Bronchus fibroblast of lung (primary cell): ENCODE measurements at places on chromosomes 2 and 18. TPM values are rescaled to one million over a fixed set of nuclear protein-coding genes. Genes with fewer than 3 reads are reported as not detected.

MARCHF7 gene
- 79.8 and 88.3 TPM in 2 replicates for total RNA-seq

C1GALT1C1L gene
- 0.50 and 1.0 TPM in 2 replicates for total RNA-seq

AKAIN1 gene
- total RNA-seq, result not detected in 2 replicates

ABCG5 gene
- not detected in 2 replicates for total RNA-seq

CREB1 gene
- 24.5 and 26.9 TPM in 2 replicates for total RNA-seq

FLACC1 gene
- not detected in 2 replicates for total RNA-seq

CDK15 gene
- total RNA-seq, result 15.0 and 18.3 TPM in 2 replicates

TNS1 gene
- 15.3 and 18.3 TPM in 2 replicates for total RNA-seq

ALK gene
- not detected in 2 replicates for total RNA-seq

OSBPL1A gene
- total RNA-seq, result 20.0 and 20.5 TPM in 2 replicates

MEIS1 gene
- total RNA-seq, result 40.2 and 44.3 TPM in 2 replicates

GBX2 gene
- total RNA-seq, result not detected in 2 replicates

ARHGAP28 gene
- total RNA-seq, result 7.4 and 8.2 TPM in 2 replicates

CPO gene
- not detected in 2 replicates for total RNA-seq

UBE2F gene
- total RNA-seq, result 60.4 and 66.7 TPM in 2 replicates

SERPINB13 gene
- not detected in 2 replicates for total RNA-seq

SERPINB7 gene
- total RNA-seq, result 4.2 and 10.3 TPM in 2 replicates

PFN4 gene
- total RNA-seq, result 0.15 and 0.17 TPM in 2 replicates
